Fibroblast of villous mesenchyme (primary cell): ENCODE measurements at places on chromosomes 1 and 21.

DNA sequence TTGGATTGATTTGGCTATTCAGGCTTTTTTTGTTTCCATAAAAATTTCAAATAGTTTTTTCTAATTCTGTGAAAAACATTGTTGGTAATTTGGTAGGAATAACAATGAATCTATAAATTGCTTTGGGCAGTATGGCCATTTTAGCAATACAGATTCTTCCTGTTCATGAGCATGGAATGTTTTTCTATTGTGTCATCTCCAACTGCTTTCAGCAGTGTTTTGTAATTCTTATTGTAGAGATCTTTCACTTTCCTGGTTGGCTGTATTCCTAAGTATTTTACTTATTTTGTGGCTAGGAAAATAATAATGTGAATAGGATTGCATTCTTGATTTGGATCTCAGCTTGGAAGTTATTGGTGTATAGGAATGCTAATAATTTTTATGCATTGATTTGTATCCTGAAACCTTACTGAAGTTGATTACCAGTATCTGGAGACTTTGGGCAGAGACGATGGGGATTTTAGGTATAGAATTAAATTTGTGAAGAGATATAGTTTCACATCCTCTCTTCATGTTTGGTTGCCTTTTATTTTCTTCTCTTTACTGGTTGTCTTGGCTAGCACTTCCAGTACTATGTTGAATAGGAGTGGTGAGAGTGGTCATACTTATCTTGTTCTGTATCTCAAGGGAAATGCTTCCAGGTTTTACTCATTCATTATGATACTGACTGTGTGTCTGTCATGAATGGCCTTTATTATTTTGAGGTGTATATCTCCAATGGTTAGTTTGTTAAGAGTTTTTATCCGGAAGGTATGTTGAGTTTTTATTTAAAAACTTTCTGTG lies 57.3 kb downstream of the DRAM2 start:
- peak; percentile 18 for DNase-seq

- no peak for DNase-seq
These were observed 211.1 kb downstream of the CAMTA1 start for GRCh38 chr1:6996371-6996770.

DNA sequence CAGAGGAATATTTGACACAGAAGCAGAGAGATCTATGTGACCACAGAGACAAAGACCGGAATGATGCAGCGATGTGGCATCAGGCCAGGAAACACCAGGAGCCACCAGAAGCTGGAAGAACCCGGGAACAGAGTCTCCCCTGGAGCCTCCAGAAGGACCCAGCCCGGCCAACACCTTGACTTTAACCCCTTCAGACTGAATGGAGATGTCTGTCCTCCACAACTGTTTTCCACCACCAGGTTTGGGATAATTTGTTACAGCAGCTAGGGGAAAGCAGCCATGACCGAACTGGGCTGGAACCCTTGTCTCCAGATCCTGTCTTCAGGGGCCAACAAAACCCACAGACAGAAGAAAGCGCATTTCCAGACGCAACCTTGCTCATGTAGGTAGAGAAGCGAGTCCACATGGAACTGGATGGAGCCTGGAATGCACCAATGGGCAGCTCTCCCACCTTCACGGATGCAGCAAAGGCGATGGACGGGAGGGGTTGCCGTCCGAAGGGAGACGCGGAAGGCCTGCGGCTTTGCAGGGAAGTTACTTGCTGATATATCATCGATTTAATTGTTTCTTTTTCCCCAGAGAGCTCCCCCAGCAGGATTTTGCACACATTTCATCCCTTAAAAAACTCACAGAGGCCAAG lies 396.6 kb downstream of the NPHP4 start:
- DNase-seq = no peak

DNA sequence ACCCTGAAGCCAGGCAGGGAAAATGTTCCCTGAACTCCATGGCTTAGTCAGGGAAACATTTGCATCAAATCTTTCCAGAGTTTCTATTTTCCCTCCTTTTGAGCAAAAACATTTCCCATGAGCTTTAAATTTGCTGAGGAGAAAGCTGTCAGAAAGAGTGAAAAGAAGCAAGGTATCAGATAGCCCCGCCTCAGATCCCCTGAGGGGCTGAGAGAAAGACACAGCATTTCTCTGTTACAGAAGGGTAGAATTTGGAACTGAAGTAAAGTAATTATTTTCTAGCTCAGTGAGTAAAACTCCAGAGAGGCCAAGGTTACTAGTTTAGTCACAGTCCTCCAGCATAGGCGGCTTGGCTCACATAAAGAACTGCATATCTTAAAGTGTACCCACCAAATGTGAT lies 10.6 kb downstream of the FMO1 start:
- DNase-seq = no peak

- DNase-seq = peak; percentile 80
These were observed at the start of gene DOCK7 for GRCh38 chr1:62687903-62688686. Gene DOCK7, minus strand, starts transcription at chr1:62688386. Its CDS starts 122 bp downstream, at chr1:62688264.

DNA sequence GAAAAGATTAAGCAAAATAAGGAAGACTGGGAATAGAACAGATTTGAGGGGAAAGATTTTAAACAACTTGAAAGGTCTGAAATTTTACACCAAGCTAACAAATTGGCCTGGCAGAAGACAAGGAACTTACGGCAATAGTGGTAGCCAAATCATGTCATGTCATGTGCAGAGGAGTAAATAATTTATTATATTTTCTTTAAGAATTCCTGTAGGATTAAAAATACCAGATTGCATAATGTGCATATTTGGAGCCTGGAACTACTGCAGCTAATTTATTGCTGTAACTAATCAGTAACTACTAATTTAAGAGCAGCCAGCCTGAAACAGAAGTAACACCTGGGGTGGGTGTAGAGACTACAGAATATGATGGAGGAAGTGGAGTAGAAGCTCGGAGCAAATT lies 334.3 kb downstream of the TGFB2 start:
- peak; percentile 51 for DNase-seq

DNA sequence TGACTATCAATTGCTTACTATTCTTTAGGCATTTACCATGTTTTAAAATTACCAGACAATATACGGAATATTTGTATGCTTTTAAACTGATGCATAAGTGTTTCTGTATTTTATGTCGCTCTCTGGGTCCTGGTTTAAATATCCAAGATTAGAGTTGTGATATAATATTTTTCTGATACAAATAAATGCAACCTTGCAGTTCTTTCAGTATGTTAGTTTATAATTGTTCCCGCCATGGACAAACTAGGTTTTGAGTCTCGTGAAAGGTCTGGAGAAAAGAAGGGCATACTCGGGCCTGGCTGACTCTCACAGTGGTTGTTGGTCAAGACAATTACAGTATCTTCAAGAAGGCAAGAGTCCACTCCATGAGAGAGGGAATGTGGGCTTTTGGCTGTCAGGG lies 72.6 kb upstream of the AJAP1 start:
- no peak for DNase-seq

DNA sequence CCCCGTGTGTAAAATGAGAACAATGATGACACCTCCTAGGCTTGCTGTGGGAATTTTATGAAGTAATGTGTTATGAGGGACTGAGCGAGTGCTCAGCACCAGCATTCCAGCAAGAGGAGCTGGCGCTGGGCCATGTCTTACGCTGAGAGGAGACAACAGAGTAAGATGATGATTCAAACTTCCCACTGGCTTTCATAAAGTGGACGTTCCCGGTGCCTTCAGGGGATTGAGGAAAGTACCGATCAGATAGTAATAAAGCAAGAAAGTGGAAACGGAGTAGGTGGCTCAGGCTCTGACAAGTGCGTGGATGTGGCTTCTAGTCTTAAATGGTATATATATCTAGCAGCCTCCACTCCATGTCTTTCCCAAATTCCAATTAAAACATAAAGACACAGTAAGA lies 23.8 kb downstream of the EPHA10 start:
- DNase-seq = peak; percentile 25
